ENCODE measurements at places on chromosomes 7 and 10.

GRCh38 chr10:59575269-59575668, 134.4 kb downstream of the SLC16A9 start:
- no peak for DNase-seq

DNA sequence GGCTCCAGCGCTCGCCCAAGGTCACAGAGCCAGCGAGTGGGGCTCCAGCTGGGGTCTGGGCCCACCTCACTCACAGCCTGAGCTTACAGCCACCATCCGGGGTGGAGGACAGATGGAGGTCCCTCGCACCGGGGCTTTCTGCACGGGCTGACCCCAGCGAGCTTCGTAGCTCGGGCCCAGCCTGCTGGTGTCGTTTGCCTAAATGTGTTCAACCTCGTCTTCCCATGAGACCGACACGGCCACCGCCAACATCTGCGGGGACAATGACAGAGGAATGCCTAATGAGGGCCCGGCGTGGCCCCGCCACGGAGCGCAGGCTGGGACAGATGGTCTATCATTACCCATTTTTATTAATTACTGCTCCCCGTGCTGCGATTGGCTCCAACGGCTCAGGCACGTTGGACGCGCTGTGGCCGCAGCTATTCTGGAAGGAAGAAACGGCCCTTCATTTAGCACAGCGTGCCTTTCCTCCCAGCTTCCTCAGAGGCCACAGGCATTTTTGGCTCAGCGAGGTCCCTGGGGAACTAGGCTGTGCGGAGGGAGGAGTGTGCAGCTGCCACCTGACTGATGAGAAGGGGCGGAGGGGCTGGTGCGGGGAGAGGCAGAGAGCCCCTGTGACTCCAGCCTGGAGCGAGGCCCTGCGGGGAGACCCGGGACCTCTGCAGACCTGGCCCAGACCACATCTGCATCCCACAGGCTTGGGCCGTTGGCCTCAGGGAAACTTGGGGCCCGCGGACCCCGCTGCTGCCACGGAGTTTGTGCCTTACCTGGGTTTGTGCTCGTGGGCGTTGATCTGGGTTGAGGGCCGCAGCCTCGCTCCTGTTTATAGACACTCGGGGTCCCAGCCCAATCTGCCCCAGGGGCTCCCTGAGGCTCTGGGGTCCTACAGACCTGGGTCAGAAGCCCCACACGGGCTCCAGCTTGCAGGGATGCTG, 22.9 kb upstream of the ELFN1 start:
- DNase-seq: no peak

DNA sequence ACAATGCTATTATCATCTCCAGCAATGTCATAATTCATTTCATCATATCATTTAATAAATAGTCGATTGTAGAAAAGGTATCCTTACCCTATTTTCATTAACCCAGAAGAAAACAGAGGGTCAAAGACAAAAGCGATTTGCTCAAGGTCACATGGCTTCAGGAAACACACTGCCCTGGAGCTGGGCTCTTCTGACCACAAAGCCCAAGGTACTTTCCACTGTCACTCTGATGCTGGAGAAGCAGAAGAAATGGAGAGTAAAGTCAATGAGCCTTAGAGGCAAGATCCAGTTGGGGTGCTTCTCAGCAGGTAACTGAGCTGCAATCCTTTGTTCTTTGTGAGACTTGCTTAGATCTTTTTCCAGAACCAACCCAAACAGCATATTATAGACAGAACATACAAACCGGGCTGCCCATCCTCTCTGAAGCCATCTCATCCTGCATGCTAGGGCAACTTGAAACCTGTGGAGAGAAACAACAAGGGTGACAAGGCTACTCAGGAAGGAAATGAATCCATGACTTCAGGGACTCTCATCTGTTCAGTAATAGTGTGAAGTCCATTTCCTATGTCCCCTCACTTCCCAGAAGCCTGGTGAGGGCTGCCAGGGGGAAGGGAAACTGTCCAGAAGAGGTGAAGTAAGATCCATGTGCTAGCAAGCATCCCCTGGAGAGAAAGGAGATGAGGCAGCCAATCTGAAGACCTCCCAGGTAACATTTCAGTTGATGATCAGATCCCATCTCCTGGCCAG, 148.6 kb upstream of the SVIL start:
- no peak for DNase-seq

DNA sequence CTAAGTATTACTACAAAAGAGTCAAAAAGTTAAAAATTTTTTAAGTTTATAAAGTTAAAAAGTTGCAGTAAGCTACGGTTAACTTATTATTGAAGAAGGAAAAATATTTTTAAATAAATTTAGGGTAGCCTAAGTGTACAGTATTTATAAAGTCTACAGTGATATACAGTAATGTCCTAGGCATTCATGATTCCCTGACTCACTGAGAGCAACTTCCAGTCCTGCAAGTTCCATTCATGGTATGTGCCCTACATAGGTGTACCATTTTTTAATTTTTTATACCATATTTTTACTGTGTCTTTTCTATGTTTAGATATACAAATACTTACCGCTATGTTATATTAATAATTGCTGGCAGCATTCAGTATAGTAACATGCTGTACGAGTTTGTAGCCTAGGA, 92.3 kb downstream of the CTNNA3 start:
- no peak for DNase-seq

- DNase-seq: no peak
These were observed 250.0 kb downstream of the BMPER start for GRCh38 chr7:34155220-34155908.

- no peak for DNase-seq
These were observed 27.2 kb upstream of the NCAPG2 start for GRCh38 chr7:158731761-158732160.

GRCh38 chr10:102291221-102291905, 46.0 kb downstream of the GBF1 start:
- no peak for DNase-seq

DNA sequence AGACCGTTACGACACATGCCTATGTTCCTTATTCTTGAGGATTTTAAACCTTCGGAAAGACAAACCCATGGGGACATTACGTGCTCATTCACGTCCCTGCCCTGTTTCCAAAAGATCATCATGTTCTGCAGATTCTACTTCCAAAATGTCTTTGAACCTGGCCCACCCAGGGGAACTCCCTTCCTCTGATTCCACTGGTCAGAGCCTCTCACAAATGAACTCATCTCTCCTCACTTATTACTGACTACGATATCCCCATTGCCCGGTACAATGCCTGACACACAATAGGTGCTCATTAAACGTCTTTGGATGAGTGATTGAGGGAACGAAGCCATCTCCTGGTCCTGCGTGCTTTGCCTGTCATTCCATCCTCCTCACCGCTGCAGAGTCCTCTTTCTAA, 168.3 kb upstream of the RNF32 start:
- no peak for DNase-seq

- DNase-seq: no peak
These were observed 22.7 kb upstream of the TCTN3 start for GRCh38 chr10:95716466-95716865.

DNA sequence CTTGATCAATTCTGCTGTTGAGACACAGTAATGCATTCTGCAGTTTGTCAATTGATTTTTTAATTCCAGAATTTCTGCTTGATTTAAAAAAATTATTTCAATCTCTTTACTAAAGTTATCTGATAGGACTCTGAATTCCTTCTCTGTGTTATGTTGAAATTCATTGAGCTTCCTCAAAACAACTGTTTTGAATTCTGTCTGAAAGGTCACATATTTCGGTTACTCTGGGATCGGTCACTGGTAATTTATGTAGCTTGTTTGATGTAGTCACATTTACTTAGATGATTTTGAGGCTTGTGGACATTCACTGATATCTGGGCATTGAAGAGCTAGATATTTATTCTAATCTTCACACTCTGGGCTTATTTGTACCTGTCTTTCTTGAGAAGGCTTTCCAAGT, 67.2 kb upstream of the NME8 start:
- no peak for DNase-seq

DNA sequence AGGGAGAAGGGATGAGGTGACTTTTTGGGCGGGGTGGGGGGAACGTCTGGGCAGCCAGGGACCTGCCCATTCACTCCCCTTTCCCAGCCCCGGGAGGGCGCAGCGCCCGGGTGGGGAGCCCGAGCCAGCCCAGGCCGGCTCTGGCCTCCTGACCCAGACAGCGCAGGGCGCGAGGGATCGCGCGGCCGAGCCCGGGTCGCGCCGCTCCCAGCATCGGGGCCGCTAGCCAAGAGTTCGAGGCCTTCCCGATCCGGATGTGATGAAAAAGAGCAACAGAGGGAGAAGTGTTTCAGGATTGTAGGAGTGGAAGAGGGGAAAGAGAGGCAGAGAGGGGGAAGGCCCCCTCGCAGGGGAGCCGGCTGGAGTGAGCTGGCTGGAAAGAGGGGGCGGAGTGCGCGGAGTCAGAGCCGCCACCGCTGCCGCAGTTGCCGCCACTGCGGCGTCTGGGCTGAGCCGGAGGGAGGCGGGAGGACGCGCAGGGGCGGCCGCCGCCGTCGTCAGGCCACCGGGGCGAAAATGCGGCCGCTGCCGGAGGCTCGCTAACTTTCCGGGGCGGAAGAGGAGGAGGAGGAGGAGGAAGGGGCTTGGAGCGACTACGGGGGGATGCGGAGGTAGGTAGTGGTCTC, at the start of gene MDFIC:
Gene MDFIC (plus strand): TSS at position 69 of the 626 bp plus-strand sequence. CDS start 940 bp downstream, outside the sequence.
- DNase-seq: peak; percentile 74

- DNase-seq: no peak
These were observed 171.5 kb upstream of the ADCY1 start for GRCh38 chr7:45402480-45403218.

DNA sequence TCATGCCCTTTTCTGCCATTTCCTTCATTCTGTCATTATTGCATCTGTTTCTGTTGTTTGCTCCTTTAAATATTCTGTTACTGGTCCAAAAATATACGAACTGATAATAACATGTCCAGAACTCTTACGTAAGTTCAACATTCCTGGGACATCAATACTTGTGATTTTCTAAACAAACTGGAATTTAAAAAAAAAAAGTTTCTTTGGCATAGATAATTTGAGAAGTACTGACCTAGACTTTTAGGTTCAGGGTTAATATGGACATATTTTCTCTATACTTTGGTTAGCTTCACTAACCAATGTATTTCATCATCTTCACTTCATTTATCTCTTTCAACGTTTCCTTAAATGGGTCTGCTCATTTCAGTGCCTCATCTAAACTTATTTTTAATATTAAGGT, 147.3 kb downstream of the JMJD1C start:
- no peak for DNase-seq

GRCh38 chr10:74991435-74991834, 120.0 kb upstream of the SAMD8 start:
- DNase-seq: no peak

- no peak for DNase-seq
These were observed 151.0 kb downstream of the NRF1 start for GRCh38 chr7:129762387-129762969.

DNA sequence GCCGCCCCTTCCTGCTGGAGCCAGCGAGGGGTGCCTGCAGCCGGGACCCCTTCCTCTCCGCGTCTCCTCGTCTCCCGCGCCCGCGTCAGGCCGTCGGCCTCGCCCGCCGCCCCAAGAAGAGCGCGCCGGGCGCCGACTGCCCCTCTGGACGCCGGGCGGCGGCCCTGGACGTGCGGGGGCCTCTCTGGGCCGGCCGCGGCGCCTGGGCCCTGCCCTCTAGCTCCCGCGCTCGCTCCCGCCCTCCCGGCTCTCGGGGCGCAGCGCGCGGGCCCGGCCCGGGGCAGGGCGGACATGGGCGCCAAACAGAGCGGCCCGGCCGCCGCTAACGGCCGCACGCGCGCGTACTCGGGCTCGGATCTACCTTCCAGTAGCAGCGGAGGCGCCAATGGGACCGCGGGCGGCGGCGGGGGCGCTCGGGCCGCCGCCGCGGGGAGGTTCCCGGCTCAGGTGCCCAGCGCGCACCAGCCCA, 704 bp downstream of the ZNRF2 start:
- peak; percentile 32 for DNase-seq

DNA sequence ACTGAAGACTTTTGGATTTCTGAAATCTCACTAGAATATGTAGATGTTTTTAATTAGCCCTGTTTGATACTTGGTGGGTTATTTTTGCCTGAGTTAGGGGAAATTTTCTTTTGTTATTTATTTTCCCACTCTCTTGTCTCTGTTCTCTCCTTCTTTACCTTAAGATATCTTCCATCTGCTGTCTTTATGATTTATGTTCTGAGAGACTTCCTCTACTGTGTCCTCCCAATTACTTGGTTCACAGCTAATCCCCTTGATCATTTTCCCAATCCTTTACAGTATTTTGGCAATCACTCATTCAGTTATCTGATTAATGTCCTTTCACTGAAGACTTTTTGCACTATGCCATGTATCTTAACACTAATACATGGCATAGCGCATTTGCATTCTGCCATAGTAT, 49.5 kb upstream of the SRPK2 start:
- no peak for DNase-seq

DNA sequence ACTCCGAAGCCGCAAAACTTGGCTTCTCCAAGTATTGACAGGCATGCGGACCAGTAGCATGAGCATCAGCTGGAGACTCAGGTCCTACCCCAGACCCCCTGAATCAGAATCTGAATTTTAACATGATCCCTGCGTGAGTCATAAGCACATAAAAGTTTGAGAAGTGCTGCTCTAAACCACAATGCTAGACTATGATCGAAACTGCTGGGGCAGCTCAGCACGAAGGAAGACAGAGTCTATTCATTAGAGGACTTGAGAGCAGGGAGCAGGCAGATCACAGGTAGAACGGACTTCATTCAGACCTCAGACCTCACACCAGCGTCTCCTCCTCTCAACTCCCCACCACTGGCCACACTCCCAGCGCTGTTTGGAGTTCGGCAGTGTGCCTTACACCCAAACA, 16.9 kb downstream of the CAMK2G start:
- peak; percentile 33 for DNase-seq

DNA sequence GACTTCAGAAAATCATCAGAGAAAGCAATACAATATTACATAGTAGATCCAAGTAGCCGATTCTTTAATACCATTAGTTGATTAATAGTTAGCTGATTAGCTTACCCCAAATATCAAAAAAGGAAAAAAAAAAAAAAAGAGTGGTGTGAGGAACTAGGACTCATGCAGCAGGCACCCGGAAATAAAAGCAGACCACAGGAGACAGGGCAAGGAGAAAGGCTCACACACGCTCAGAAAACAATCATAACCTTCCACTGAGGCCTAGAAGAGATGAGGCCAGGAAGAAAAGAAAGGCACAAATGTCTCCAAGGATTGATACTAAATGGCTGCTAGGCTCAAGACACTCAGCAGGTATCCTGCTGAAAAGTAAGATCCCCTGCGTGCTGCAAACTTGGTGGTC, 25.9 kb downstream of the TRDMT1 start:
- no peak for DNase-seq

- DNase-seq: no peak
These were observed 146.3 kb downstream of the MDFIC start for GRCh38 chr7:115068220-115068619.

DNA sequence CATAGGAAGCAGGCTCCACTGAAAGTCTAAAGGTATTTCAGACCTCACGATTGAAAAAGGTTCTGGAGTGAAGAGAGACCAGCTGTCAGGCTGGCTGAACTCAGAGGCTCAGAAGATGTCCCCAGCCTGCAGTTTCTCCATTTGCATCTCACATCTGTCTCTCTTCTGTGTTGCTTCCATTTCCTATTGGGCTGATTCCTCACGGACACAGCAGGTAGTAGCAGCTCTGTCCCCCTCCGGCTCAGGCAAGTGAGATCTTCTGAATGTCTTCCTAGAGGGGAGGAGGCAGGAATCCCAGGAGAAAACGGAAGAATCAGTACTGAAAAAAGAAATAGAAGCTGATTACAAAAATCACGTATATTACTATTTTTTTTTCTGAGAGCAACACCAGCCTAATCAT, 274.1 kb upstream of the COBL start:
- DNase-seq: no peak
